ENCODE measurements at places on chromosomes 7 and 10.

GRCh38 chr10:50610368-50610767, 13.4 kb downstream of the SGMS1 start:
- no peak overlapping the region for H3K4me3 ChIP-seq
- no peaks in the 10 kb centered on the region for H3K27me3 ChIP-seq
- H3K36me3 ChIP-seq, result no peaks in the 10 kb centered on the region
- no peak overlapping the region for H3K27ac ChIP-seq

GRCh38 chr7:149875396-149875795, 1.6 kb downstream of the ATP6V0E2 start:
- no peak for ATAC-seq
- H3K27me3 ChIP-seq, result no peaks in the 10 kb centered on the region
- no peaks in the 10 kb centered on the region for H3K36me3 ChIP-seq
- no peak overlapping the region for H3K4me3 ChIP-seq

- H3K36me3 ChIP-seq, result no peaks in the 10 kb centered on the region
- no peak overlapping the region for H3K4me3 ChIP-seq
- H3K27me3 ChIP-seq, result no peaks in the 10 kb centered on the region
- ATAC-seq, result no peak
- no peaks in the 10 kb centered on the region for H3K4me1 ChIP-seq
These were observed 179.1 kb downstream of the PRKCQ start for GRCh38 chr10:6400821-6401465.

- no peak for ATAC-seq
- H3K4me3 ChIP-seq, result no peak overlapping the region
- H3K4me1 ChIP-seq, result no peaks in the 10 kb centered on the region
- no peaks in the 10 kb centered on the region for H3K36me3 ChIP-seq
- H3K27me3 ChIP-seq, result no peaks in the 10 kb centered on the region
- no peak overlapping the region for H3K27ac ChIP-seq
These were observed 305.8 kb downstream of the KIF20B start for GRCh38 chr10:90007226-90007625.

DNA sequence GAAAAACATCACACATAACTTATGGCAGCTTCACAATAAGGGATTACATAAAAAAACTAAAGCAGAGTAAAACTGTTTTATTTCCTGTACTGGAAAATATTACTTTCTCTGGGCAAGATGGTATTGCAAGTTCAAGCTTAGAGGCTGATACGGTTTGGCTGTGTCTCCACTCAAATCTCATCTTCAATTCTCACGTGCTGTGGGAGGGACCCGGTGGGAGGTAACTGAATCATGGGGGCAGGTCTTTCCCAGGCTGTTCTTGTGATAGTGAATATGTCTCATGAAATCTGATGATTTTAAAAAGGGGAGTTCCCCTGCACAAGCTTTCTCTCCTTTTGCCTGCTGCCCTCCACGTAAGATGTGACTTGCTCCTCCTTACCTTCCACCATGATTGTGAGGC, 5.1 kb upstream of the LRRC27 start:
- ATAC-seq, result no peak
- no peaks in the 10 kb centered on the region for H3K27me3 ChIP-seq
- H3K4me1 ChIP-seq, result peaks cover 7% of the 10 kb centered on the region
- no peaks in the 10 kb centered on the region for H3K36me3 ChIP-seq

GRCh38 chr7:1455241-1455939, 3.9 kb downstream of the MICALL2 start:
- no peak overlapping the region for H3K4me3 ChIP-seq
- H3K4me1 ChIP-seq, result no peaks in the 10 kb centered on the region
- no peak for ATAC-seq
- H3K27me3 ChIP-seq, result no peaks in the 10 kb centered on the region

DNA sequence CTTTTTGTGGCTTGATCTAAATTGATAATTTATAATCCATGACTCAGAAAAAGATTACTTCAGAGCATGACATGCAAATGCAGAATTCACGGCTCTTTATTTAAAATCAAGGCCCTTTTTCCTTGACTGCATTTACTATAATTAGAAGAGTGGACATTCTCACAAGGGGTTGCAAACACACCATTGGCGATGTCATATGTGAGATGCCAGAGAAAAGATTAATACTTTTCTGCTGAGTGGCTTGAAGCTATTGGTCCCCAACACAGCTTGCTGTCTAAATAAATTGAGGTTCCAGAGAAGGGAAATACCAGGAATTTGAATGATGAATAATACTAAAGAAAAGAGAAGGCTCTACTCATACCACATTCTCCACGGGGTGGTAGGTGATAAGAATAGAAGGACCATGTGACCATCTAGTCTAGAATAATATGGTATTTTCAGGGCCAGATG, 78.7 kb upstream of the ARID5B start:
- H3K4me1 ChIP-seq, result peaks cover 6% of the 10 kb centered on the region
- no peak overlapping the region for H3K4me3 ChIP-seq
- no peaks in the 10 kb centered on the region for H3K36me3 ChIP-seq
- no peaks in the 10 kb centered on the region for H3K27me3 ChIP-seq

DNA sequence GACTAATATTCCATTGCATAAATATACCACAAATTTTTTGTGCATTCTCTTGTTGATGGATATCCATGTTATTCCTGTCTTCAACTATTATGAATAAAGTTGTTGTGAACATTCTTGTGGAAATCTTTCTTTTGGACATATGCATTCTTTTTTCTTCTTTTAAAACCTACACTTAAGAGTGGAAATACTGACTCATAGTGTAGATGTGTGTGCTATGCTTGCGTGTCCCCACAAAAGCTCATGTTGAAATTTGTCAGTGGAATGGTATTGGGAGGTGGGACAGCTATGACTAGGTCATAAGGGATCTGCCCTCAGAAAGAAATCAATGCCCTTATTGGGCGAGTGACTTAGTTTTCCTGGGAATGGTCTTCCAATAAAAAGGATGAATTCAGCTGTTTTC, 203.6 kb upstream of the PRSS58 start:
- H3K4me1 ChIP-seq, result no peaks in the 10 kb centered on the region
- H3K4me3 ChIP-seq, result no peak overlapping the region
- no peak overlapping the region for H3K27ac ChIP-seq

- ATAC-seq, result peak; percentile 92
- H3K36me3 ChIP-seq, result peaks cover 8% of the 10 kb centered on the region
- no peaks in the 10 kb centered on the region for H3K4me1 ChIP-seq
- H3K27me3 ChIP-seq, result no peaks in the 10 kb centered on the region
These were observed at the start of gene CCDC136 for GRCh38 chr7:128791121-128791971. CCDC136 (plus strand) TSS chr7:128791968; CDS start chr7:128792412, 444 bp downstream.

- no peaks in the 10 kb centered on the region for H3K36me3 ChIP-seq
- H3K4me3 ChIP-seq, result no peak overlapping the region
- no peak overlapping the region for H3K27ac ChIP-seq
- no peaks in the 10 kb centered on the region for H3K27me3 ChIP-seq
These were observed 204.9 kb upstream of the NPSR1 start for GRCh38 chr7:34453150-34453549.

- H3K27ac ChIP-seq, result no peak overlapping the region
- no peaks in the 10 kb centered on the region for H3K4me1 ChIP-seq
- H3K27me3 ChIP-seq, result no peaks in the 10 kb centered on the region
These were observed 53.0 kb upstream of the DRGX start for GRCh38 chr10:49448924-49449323.

DNA sequence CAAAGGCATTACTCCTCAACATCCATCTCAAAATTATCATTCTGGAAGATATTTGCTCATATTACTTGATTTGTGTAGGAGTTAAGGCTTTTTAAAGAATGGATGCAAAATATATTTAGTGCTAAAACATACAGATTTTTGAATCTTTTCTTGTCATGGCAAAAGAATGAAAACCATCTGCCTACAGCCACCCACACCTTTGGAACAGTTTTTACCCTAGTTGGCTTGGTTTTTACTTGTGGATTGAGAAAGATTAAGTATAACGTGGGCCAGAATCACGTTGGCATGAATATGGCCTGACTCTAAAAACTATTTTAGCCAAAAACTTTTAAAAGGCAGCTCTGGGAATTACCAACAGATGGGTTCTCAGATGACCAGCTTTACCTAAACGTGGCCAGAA, 128.2 kb downstream of the SPAG6 start:
- ATAC-seq, result no peak
- peaks cover 10% of the 10 kb centered on the region for H3K4me1 ChIP-seq
- peaks cover 71% of the 10 kb centered on the region for H3K27me3 ChIP-seq
- H3K36me3 ChIP-seq, result no peaks in the 10 kb centered on the region
- H3K4me3 ChIP-seq, result no peak overlapping the region

DNA sequence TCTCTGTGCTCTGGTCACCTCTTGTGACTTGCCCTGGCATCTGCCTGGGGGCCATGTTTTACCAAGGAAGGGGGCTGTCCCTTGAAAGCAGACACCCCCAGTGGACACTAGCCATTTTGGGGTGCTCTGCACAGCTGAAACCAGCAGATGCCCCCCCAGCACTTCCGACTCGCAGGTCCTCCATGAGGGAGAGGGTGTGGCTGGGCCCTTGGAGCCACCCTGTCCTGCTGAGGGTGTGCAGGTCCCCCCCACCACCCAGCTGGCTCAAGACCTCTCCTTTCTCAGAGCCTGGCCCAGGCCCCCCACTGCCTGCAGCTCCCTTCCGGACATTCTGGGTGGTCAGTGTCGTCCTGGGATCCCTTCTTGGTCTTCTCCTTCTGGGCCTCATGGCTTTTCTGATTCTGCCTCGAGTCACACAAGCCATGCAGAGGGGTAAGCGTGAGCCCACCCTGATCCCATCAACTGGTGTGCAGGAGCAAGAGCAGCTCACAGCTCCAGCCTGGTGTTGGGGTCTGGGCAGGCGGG, 12.3 kb downstream of the SCART1 start:
- peaks cover 52% of the 10 kb centered on the region for H3K36me3 ChIP-seq
- no peak overlapping the region for H3K4me3 ChIP-seq
- no peaks in the 10 kb centered on the region for H3K27me3 ChIP-seq
- ATAC-seq, result no peak
- H3K27ac ChIP-seq, result no peak overlapping the region

- H3K4me1 ChIP-seq, result peaks cover 5% of the 10 kb centered on the region
- no peaks in the 10 kb centered on the region for H3K36me3 ChIP-seq
- no peak overlapping the region for H3K4me3 ChIP-seq
- H3K27me3 ChIP-seq, result no peaks in the 10 kb centered on the region
- peak overlapping the region; percentile 11 for H3K27ac ChIP-seq
- peak; percentile 45 for ATAC-seq
These were observed 61.2 kb downstream of the DNAJB6 start for GRCh38 chr7:157397731-157398691.

DNA sequence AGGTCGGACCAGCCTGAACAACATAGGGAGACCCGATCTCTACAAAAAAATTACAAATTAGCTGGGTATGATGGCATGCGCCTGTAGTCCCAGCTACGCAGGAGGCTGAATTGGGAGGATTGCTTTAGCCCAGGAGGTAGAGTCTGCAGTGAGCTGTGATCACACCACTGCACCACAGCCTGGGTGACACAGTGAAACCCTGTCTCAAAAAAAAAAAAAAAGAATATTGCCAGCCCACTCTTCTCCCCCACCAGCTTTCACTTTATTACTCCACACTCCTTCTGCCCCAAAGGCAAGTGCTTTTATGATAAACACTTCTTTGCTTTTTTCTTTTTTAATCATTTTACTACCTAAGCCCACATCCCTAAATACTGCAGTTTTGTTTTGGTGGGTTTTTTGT, 14.8 kb downstream of the RAB19 start:
- H3K4me3 ChIP-seq, result no peak overlapping the region
- no peak for ATAC-seq
- H3K36me3 ChIP-seq, result no peaks in the 10 kb centered on the region

DNA sequence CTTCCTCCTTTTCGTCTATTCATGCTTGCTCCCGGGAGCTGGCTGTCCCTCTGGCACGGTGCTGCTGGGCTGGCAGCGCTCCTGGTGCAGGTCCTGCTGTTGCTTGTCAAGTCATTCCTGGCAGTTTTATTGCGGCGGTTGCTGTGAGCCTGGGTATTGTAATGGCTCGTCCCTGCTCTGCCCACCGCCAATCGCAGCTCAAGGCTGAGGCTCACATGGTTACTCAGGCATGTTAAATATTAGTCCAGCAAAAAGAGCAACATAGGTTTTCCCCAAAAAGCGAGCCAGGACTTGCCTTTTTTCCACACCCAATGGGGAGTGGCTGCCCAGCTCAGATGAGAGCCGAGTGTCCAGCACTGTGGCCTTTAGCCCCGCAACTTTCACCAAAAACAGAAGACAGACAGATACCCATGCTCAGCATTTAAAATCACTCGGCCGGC, 492.9 kb upstream of the FOXK1 start:
- peak; percentile 91 for ATAC-seq
- H3K27me3 ChIP-seq, result no peaks in the 10 kb centered on the region
- H3K27ac ChIP-seq, result peak overlapping the region; percentile 41
- H3K4me1 ChIP-seq, result no peaks in the 10 kb centered on the region

DNA sequence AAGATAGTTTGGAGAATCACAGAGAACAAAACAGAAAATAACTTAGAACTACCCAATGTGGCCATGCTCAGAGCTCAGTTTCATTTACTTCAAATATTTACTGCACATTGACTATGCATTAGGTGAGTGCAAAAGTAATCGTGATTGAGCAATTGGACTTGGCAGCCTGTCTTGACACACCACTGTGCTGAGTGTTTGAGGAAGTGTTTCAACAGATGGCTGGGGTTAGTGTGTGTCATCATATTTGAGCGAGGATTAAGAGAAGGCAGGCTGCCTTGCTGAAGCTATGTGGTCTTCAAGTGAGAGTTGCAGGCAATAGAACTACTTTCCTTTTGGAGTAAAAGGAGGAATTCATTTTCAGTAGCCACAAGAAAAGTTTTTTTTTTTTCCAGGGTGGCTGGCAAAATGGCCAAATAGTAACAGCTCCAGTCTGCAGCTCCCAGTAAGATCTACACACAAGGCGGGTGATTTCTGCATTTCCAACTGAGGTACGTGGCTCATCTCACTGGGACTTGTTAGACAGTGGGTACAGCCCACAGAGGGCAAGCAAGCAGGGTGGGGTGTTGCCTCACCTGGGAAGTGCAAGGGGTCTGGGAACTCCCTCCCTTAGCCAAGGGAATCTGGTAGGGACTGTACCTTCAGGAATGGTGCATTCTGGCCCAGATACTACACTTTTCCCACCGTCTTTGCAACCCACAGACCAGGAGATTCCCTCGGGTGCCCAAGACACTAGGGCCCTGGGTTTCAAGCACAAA, 37.6 kb downstream of the AKR1C4 start:
- H3K27me3 ChIP-seq, result no peaks in the 10 kb centered on the region
- ATAC-seq, result peak; percentile 71
- H3K27ac ChIP-seq, result no peak overlapping the region
- H3K4me3 ChIP-seq, result no peak overlapping the region
- H3K36me3 ChIP-seq, result no peaks in the 10 kb centered on the region
- H3K4me1 ChIP-seq, result no peaks in the 10 kb centered on the region

DNA sequence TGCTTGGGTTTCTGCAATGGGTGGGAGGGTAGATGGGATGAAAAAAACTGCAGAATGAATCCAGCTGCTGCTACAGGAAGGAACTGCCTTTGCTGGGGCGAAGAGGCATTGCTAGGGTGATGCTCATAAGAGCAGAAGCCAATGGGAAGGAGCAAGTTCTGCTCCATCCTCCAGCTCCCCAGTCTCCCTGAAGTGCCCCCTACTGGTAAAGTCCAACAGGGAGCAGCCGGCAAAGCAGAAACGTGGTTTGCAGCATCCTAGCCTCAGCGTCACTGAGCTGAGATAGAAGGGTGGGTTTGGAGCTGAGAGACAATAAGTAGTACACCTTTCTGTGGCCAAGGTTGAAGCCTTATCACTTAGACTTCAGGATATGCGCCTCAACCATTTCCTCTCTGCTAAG, 220.5 kb downstream of the CCSER2 start:
- H3K4me3 ChIP-seq, result no peak overlapping the region
- ATAC-seq, result no peak
- peaks cover 38% of the 10 kb centered on the region for H3K27me3 ChIP-seq
- H3K4me1 ChIP-seq, result no peaks in the 10 kb centered on the region
- H3K36me3 ChIP-seq, result no peaks in the 10 kb centered on the region

- H3K4me1 ChIP-seq, result no peaks in the 10 kb centered on the region
- no peak for ATAC-seq
- H3K27ac ChIP-seq, result no peak overlapping the region
- no peak overlapping the region for H3K4me3 ChIP-seq
- no peaks in the 10 kb centered on the region for H3K36me3 ChIP-seq
These were observed 29.6 kb upstream of the FAM20C start for GRCh38 chr7:162632-163297.
